ENCODE measurements at places on chromosomes 12 and 14. TPM values are rescaled to one million over a fixed set of nuclear protein-coding genes. Genes with fewer than 3 reads are reported as not detected.

The SRGAP1 gene
- 33.6 TPM for total RNA-seq

The SMIM41 gene
- not detected for total RNA-seq

The PRORP gene
- 22.6 TPM for total RNA-seq

The CCDC196 gene
- not detected for total RNA-seq

GRCh38 chr14:47500369-47500768 is 175.0 kb downstream of the MDGA2 start:
- no peak for DNase-seq
- no peak overlapping the region for H3K27ac ChIP-seq
- no peak overlapping the region for H3K4me3 ChIP-seq

- DNase-seq, result peak; percentile 40
- peak overlapping the region; percentile 70 for H3K27ac ChIP-seq
- peaks cover 47% of the 10 kb centered on the region for H3K4me1 ChIP-seq
Observed at GRCh38 chr12:119803381-119803791, 73.7 kb downstream of the CIT start.

DNA sequence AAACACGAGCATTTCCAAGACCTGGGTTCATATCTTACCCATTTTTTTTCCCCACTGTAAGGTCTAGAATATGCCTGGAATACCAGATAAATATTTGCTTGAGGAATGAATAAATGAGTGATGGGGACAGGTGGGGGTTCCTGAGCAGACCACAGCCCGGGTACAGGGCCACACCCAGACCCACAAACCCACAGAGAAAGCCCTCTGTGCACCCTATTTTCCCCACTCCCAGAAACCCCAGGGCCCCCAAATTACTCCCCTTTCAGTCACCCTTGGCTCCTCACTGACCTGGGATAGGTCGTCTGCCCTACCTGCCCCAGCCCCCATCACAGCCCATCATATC is 66.5 kb upstream of the DDX11 start:
- no peak for DNase-seq
- H3K4me3 ChIP-seq, result no peak overlapping the region
- no peak overlapping the region for H3K27ac ChIP-seq

DNA sequence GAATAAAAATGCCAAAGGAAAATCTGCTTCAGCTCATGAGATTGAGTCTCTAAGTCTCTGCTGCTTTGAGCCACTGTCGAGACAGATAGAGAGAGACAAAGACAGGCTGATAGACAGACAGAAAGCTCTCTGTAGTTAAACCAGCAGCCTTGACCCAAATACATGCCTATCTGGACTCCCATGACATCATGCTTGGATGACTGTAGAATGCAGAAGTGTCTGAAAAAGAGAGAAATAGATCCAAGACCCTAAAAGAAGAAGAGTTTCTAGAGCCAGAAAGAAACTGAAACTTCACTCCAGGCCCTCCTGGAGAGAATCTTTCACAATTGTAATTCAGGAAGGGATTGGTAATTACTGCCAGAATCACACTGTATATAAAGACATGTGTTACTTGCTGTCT is 122.6 kb upstream of the PLXNC1 start:
- peaks cover 22% of the 10 kb centered on the region for H3K36me3 ChIP-seq
- H3K27me3 ChIP-seq, result peaks cover 6% of the 10 kb centered on the region
- H3K27ac ChIP-seq, result no peak overlapping the region

- H3K27me3 ChIP-seq, result peaks cover 24% of the 10 kb centered on the region
- no peaks in the 10 kb centered on the region for H3K36me3 ChIP-seq
- no peak for DNase-seq
- H3K27ac ChIP-seq, result no peak overlapping the region
Observed at GRCh38 chr12:70366581-70367257, 629 bp downstream of the KCNMB4 start.

DNA sequence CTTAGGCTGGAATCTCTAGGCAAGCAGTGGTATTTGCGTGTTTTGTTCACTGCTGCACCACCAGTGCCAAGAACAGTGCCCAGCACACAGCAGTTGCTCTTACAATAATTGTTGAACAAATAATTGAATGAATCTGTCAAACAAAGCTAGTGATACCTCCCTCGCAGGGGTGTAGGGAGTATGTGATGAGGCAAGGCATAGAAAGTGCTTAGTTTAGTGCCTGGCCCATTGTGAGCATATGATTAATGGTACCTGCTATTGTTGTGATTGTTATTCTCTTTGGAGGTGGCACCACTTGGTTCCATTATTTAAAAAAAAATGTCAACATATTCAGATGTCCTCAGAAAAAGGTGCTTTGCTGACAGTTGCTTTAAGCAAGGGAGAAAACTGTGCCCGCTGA is 210.1 kb upstream of the TBX3 start:
- DNase-seq, result no peak
- no peaks in the 10 kb centered on the region for H3K36me3 ChIP-seq
- peaks cover 7% of the 10 kb centered on the region for H3K4me1 ChIP-seq
- no peak overlapping the region for H3K4me3 ChIP-seq
- H3K27me3 ChIP-seq, result peaks cover 3% of the 10 kb centered on the region

GRCh38 chr14:81453166-81453766 is 53.1 kb upstream of the STON2 start:
- no peaks in the 10 kb centered on the region for H3K36me3 ChIP-seq
- H3K4me1 ChIP-seq, result no peaks in the 10 kb centered on the region
- DNase-seq, result no peak
- H3K27me3 ChIP-seq, result peaks cover 18% of the 10 kb centered on the region
- no peak overlapping the region for H3K27ac ChIP-seq

Data from HFFc6 (cell line).